ENCODE measurements at places on chromosomes 2 and 18. TPM values are rescaled to one million over a fixed set of nuclear protein-coding genes. Genes with fewer than 3 reads are reported as not detected.

Gene SULT1C4
- total RNA-seq = 2.1 TPM

Gene CD207
- total RNA-seq = not detected

Gene CYTIP
- total RNA-seq = not detected

Gene AP1S3
- 5.5 TPM for total RNA-seq

Gene BIN1
- total RNA-seq = 76.5 TPM

Gene FAM210A
- total RNA-seq = 6.5 TPM

Gene NTSR2
- total RNA-seq = not detected

Gene KCNJ3
- total RNA-seq = not detected

Gene ANKRD29
- total RNA-seq = 2.3 TPM

Gene CIDEA
- not detected for total RNA-seq

Gene RMND5A
- 22.0 TPM for total RNA-seq

Gene EPB41L3
- 44.6 TPM for total RNA-seq

Gene DSG1
- total RNA-seq = not detected

Gene REEP1
- total RNA-seq = 0.40 TPM

Gene ABCG8
- not detected for total RNA-seq

Gene MEIS1
- total RNA-seq = 117 TPM

Gene PID1
- total RNA-seq = 34.7 TPM

Gene INHA
- total RNA-seq = not detected

Gene ALPP
- not detected for total RNA-seq

Gene SLC9A2
- total RNA-seq = not detected

Gene IGFBP2
- 121 TPM for total RNA-seq

Gene KCNG2
- 4.7 TPM for total RNA-seq

Gene RAB11FIP5
- 29.0 TPM for total RNA-seq

Gene CFC1
- total RNA-seq = not detected

Gene PARD6G
- total RNA-seq = 5.9 TPM

Gene DTNA
- total RNA-seq = 6.6 TPM

Gene ZEB2
- total RNA-seq = 112 TPM

Gene CCDC195
- total RNA-seq = not detected

Gene METAP1D
- 6.3 TPM for total RNA-seq

Gene RAB6C
- total RNA-seq = not detected

Gene CGREF1
- total RNA-seq = 4.6 TPM

Gene TRABD2A
- total RNA-seq = 5.3 TPM

Gene SPP2
- total RNA-seq = not detected

Gene C2orf76
- total RNA-seq = 6.3 TPM

Gene STEAP3
- total RNA-seq = 10.0 TPM

Gene ANKRD62
- not detected for total RNA-seq

Gene IL1B
- 69.0 TPM for total RNA-seq

Gene L3MBTL4
- 0.24 TPM for total RNA-seq

Gene AMER3
- total RNA-seq = not detected

Gene OBSL1
- 93.4 TPM for total RNA-seq

Gene SFT2D3
- total RNA-seq = 4.8 TPM

Gene UGT1A8
- not detected for total RNA-seq

Gene IL36B
- not detected for total RNA-seq

Gene GBX2
- 0.78 TPM for total RNA-seq

Gene MEP1B
- total RNA-seq = not detected

Gene ZNF519
- 4.4 TPM for total RNA-seq

Gene SERPINB12
- total RNA-seq = not detected

Gene PHOSPHO2
- 8.3 TPM for total RNA-seq

Gene ANKRD30BL
- not detected for total RNA-seq

Gene MYCN
- 0.32 TPM for total RNA-seq

Gene PLEK
- total RNA-seq = not detected

Gene PIKFYVE
- total RNA-seq = 21.7 TPM

Gene IFIH1
- total RNA-seq = 6.9 TPM

Gene CD8B2
- not detected for total RNA-seq
